Fibroblast of pulmonary artery (primary cell): ENCODE measurements at places on chromosomes 7 and 10.

DNA sequence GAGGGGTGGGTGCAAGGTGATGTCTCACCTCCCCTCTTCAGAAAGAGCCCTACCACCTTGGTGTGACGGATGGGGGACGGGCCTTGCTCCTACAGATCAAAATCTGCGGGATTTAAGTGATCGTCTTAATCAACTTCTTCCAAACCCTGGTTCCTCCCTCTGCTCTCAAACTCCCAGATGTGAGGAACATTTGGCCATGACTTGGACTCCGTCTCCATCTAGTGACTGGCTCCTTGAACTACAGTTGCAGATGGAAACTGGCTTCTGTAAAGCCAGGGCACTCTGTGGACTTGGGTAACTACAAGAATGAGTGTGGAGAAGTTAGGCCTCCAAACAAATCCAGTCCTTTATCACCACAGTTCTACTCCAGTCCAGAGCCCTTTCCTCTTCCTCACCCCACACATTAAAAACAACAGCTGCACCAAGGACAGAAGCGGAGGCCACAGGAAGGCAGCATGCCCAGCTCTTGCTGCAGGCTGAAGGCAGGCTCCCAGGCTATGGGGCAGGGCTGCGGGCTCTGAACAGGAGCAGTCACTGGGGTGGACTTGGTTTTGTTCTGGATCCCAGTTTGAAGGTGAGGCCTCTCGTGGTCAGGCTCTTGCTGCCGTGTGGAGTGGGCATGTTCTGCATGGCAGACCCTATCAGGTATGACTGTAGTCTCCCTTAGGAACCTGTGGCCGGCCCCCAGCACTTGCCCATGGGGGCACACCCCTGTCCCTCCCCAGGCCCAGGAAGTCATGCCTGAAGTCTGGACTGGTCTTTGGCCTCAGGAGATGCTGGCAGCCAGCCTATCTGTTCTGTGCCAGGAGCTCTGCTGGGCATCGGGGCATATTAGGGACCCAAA, 79.4 kb downstream of the VWC2 start:
- peak; percentile 52 for DNase-seq

DNA sequence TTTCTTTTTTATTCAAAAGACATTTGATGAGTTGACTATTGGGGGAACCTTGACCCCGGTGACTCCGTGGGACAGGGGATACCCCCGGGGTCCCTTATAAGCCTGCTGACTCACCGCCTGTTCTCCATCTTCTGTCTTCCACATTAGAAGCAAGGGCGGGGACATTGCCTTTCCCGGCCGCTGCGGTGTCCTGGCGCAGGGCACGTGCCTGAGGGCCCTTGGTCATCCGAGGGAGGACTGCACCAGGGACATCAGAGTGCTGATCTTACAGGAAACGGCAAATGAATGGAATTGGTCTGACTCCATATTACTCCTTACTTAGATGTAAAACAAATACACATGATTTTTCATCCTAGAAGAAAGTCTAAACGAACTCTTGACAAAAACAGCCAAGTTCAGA, 170.1 kb downstream of the CUX1 start:
- DNase-seq = no peak

- DNase-seq = no peak
Observed at GRCh38 chr7:123230603-123231002, 30.8 kb upstream of the SLC13A1 start.

DNA sequence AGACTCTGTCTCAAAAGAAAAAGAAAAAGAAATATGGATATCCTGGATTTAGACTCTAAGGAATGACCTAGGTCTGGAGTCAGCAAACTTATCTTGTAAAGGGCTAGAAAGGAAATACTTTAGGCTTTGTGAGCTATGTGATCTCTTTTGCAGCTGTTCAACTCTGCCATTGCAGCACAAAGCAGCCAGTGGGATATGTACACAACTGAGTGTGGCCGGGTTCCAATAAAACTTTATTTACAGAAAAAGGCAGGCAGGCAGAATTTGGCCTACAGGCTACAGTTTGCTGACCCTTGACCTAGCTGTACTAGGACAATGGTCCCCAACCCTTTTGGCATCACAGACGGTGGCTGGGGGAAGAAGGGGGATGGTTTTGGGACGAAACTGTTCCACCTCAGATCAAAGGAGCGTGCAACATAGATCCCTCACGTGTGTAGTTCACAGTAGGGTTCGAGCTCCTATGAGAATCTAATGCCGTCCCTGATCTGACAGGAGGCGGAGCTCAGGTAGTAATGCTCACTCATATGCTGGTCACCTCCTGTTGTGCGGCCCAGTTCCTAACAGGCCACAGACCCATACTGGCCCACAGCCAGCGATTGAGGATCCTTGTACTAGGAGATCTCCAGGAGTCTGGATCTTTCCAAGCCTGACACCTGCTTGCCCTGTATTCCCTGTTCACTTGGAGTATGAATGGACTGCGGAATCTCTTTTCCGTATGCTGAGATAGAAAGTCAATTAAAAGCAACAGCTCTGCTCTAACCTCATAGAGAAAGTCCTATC, 63.0 kb downstream of the CUL1 start:
- no peak for DNase-seq

- DNase-seq = no peak
Observed at GRCh38 chr10:6072215-6072934, 10.2 kb upstream of the IL2RA start.

DNA sequence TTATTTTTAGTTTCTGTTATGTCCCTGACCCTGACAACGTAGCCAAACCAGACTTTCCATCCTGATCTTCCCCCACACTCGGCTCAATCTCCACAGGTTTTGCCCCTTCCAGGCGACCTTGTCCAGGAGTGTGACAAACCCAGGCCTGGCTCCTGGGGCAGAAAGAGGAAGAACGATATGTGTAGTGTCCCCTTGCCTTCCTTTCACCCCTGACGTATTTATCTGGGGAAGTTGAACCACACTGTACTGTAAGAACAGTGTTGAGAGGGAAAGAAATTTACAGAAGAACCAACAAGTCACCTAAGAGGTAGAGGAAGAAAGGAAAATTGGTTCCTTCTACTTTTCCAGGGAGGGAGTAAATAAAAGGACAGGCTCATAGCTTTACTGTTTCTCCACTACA, 158.0 kb downstream of the VTI1A start:
- no peak for DNase-seq

GRCh38 chr10:44382131-44382858, 2.6 kb downstream of the CXCL12 start:
- DNase-seq = no peak

GRCh38 chr7:1742555-1743303, 72.7 kb downstream of the ELFN1 start:
- peak; percentile 36 for DNase-seq

DNA sequence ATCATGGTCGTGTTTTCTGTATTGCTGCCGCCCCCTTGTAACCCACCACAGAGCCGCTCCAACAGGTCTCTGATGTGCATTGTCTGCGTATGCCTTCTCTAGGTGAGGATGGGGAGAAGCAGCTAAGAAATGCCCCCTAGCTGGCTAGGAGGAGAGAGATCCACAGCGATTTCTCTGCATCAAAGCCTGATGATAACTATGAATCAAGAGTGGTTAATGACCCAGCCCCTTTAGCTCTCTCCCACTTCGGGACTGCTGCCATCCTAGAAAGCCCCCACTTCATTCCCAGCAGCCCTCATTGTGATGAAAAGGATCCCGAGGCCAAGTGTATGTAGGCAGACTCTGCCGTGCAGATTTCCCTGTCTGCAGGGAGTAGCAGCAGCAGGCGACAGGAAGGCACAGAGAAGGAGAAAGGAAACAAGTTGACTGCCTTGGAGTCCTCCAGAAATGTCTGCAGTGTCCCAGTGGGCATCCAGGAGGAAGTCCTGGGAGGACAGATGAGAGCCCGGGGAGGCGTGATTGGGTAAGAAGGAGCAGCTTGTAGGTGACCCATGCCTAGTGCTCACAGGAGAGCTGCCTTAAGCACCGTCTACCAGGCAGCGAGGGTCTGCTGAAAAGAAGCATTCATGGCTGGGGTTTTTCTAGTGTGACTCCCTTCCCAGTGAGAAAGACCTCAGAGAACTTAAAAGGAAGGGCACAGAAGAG, 2.9 kb downstream of the PLXNA4 start:
- no peak for DNase-seq

DNA sequence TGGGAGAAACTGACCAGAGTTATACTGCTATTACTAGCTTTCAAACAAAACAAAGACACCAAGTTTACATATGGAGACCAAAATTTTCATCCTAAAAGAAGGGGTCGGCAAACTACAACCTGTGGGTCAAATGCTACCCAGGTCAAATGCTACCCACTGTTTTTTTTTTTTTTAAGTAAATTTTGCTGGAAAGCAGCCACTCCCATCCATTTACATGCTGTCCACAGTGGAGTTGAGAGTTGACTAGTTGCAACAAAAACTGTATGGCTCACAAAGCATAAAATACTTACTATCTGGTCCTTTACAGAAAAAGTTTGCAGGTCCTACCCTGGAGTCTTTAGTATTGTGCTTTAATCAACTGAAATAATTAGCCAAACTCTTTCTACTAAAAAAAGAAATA, 91.4 kb downstream of the SIRT1 start:
- DNase-seq = no peak

GRCh38 chr7:134019251-134019650, 107.9 kb upstream of the LRGUK start:
- DNase-seq = no peak

DNA sequence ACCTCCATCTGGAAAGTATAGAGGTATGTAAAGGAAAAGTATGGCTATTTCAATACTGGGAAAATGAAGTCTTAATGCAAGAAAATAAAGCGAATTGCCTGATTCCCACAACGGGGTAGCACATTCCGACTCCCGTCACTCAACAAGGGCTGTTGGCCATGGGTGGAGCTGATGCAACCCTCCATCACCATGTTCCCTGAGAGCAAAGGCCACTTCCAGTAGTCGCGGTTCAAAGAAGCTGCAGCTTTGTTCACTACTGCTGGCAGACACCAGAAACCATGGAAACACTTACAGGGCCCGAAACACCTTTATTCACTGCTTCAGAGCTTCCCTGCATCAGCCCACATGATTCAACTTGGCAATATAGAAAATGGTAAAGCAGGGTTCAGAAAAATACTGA, 44.0 kb downstream of the TMEM26 start:
- DNase-seq = no peak

GRCh38 chr10:52756295-52756694, 16.3 kb downstream of the MBL2 start:
- no peak for DNase-seq

DNA sequence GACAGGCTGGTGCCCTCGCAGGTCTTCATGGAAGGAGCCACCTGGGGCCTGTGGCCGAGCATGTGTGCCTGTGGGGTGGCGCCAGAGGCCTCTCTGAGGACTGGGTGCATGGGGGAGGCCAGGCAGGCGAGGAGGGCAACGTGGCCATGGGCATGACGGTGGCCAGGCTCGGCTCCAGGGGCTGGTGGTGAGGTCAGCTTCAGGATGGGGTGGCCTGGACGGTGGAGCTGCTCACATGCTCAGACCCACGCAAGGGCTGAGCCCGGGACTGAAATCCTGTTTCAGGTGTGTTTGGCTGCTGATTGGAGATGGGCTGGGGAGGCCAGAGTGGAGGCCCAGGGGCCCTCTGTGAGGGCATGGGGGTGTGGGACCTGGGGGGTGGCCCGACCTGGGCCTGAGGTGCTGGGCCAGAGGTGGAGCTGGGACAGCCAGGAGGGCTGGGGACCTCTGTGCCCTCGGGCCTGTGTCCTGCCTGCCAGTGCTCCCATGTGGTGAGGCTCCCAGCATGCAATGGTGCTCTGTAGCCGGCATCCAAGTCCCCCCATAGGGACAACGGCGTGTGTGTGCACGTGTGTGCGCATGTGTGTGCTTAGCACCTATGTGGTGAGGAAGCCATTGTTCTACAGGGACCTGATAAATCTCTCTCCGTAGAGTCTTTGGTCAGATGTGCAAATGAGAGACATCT, 71.1 kb downstream of the INPP5A start:
- no peak for DNase-seq

DNA sequence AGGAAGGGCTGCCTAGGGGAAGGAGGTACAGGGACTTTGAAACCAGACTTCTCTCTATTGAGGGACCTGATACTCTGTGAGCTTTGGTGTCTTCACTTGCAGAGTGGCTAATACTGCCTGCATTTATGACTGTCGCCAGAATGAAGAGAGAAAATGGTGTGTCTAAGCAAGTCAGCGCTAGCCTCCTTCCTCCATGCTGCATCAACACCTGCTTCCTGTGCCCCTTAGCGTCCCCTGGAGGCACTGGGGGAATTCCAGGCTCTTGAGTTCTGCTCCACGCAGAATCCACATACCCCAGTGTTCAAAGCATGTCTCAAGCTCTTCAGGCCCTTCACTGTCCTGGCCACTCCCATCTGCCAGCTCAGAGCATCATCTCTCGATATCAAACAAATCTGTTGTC, 140.5 kb downstream of the PKD1L1 start:
- DNase-seq = no peak

DNA sequence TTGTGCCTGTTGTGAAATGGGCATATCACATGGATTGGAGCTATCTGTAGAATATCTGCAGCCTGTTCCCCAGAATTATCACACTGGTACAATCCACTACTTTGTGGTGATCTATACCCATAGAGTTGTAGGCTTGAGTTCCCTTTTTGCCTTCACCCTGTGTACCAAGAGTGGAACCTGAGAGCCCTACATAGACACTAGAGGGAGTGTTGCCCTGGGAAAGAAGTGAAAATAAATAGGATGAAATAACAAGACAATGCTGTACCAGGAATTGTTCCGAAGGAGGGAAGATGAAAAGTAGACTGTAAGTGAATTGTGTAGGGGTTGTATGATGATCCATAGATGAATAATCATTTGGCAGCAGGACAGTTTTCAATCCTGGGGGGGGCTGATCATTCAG, 9.0 kb downstream of the SORCS3 start:
- DNase-seq = no peak

DNA sequence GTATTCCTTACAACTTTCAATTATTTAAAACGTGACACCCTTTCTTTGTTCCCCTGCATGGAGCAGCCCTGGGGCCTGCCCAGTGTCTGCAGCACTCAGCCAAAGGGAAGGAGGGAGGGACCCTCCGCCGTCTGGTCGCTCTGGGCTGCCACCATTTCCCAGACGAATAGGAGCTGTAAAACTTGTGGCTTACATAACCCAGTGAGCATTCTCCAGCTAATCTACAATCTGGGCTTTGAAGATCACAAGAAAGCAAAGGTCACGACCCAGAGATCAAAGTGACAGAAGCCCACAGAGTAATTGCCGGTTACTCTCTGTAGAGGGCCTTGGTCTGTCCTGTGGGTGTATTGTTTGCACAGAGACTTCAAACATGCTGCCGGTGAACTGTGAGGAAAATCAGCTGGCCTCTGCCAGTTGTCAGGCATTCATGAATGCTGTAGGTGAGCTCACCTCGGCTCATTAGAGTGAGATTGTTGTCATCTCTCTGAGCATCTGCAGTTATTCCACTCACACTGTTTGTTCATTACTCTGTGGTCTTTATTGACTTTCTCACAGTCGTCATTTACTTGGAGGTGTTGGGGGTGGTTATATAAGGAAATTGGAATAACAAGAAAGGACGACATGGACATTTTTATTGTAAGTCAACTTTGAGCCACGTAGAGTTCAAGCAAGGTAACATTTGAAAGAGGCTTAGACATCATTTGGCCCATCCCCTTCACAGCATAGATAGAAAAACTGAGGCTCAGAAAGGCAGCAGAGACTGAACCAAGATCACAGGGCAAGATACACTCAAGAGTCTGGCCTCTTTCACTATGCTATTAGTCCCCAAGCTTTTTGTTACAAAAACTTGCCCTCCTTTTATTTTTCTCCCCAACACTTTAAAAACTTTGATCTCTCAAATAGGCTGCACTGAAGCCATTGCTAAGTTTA, 619.8 kb downstream of the LRMDA start:
- DNase-seq = no peak

- no peak for DNase-seq
Observed at GRCh38 chr7:128114806-128115205, 83.6 kb upstream of the LRRC4 start.
